Pons (tissue), 1 donor: ENCODE measurements at places on chromosomes 3 and 15.

DNA sequence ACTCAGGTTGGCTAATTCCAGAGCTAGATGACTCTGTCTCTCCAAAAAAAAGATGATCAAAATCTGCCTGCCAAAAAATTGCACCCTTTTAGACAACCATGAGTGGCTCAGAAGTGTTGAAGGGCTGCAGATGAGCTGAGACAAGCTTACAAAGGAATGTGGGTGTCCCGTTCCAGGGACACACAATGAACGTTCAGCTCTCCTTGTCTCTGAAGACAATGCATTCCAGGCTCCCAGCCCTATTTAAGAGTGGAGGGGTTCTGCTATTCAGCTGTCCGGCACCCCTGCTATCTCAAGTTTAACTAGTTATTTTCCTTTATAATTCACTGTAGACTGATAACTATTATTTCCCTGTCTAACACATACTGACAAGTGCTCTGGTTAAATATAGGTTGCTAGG is 355.1 kb upstream of the WNT5A start:
- no peak for DNase-seq

GRCh38 chr3:45021524-45022297 is 4.4 kb upstream of the CLEC3B start:
- DNase-seq = no peak

GRCh38 chr3:157406394-157406793 is 30.3 kb upstream of the PTX3 start:
- no peak for DNase-seq

- no peak for DNase-seq
Observed at GRCh38 chr3:23288286-23288685, 85.2 kb downstream of the UBE2E2 start.

GRCh38 chr15:31302778-31303725 is 23.6 kb upstream of the KLF13 start:
- DNase-seq = no peak

DNA sequence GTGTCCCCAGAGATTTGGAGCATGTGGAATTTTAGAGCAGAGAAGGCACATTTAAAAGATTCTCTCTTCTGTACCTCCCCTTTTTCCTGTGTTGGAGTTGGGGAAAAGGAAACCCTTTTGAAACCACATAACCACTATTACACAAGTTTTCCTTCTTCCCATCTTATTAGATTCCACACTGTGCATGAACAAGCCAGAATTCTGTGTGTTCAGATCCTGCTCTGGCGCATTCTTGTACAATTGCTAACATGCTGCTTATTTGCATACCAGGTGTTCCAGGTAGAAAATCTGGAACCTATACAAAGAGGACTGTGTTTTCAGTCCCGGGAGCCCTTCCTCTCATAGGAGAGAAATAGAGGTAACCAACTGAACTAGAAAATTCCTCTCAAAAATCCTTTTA is 2.6 kb upstream of the CIB2 start:
- DNase-seq = no peak

GRCh38 chr15:73341886-73342600 is 26.7 kb downstream of the HCN4 start:
- DNase-seq = no peak

GRCh38 chr15:85583923-85584390 is 203.6 kb downstream of the AKAP13 start:
- DNase-seq = no peak

- no peak for DNase-seq
Observed at GRCh38 chr3:7871003-7871560, 630.5 kb upstream of the LMCD1 start.

DNA sequence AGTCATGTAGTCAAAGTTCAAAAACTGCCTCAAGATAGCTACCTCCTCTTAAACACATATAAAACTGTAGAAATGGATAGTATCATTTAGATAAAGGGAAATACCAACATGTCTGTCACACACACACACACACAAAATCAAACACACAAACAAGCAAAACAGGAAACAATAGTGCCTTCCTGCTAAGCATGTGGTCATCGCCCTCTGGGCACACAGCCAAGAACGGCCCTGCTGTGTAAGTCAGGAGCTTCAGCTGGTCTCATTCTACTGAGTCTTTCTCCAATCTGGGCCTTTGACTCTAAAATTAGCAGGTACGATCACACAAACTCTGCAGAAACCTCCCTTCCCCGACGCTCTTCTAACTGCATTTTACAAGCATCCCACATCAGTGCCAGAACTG is 272.2 kb upstream of the CHRNA7 start:
- peak; percentile 94 for DNase-seq

GRCh38 chr3:115836944-115837343 is 213.6 kb downstream of the GAP43 start:
- DNase-seq = no peak

DNA sequence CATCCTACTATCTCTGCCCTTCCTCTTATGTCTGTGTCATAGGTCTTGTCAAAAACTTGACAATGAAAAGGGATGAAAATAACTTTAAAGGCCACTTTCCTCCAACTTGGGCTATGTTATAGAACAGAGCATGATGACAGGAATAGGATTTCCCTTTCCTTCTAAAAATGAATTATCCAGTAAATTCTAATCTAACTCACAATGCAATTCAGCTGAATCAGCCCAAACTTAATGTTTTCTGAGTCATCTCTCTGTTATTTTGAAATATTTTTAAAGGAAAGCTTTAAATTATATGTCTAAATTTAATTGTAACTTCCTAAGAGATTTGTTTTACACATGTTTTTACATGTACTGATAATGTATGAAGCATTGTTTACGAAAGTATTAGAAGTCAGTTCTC is 258.5 kb downstream of the BBX start:
- DNase-seq = no peak

DNA sequence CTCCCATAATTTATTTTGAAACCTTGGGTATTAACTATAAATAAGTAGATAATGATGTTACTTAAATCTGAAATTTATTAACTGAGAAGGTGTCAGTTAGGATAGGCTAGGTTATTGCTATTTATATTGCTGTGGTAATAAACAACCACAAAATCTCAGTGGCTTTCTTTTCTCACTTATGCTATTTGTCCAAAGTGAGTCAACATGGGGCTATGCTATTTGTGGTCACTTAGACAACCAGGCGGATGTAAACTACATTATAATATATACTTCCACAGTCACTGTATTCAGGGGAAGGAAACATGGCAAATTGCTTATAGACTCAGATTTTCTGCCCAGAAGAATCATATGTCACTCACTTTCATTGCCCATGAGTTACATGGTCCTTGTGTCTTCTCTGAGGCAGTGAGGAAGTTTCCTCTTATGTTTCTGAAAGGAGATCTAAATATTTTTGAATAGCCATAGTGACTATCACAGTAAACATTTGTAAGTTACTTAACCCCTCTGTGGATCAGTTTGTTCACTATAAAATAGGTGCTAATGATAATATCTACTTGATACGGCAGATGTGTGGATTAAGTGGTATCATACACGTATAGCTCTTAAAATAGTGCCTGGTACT is 19.8 kb downstream of the HMG20A start:
- no peak for DNase-seq

GRCh38 chr15:28885630-28886430 is at the start of gene APBA2:
APBA2 (plus strand) TSS chr15:28885974; CDS start chr15:29053885, 167,911 bp downstream.
- no peak for DNase-seq

DNA sequence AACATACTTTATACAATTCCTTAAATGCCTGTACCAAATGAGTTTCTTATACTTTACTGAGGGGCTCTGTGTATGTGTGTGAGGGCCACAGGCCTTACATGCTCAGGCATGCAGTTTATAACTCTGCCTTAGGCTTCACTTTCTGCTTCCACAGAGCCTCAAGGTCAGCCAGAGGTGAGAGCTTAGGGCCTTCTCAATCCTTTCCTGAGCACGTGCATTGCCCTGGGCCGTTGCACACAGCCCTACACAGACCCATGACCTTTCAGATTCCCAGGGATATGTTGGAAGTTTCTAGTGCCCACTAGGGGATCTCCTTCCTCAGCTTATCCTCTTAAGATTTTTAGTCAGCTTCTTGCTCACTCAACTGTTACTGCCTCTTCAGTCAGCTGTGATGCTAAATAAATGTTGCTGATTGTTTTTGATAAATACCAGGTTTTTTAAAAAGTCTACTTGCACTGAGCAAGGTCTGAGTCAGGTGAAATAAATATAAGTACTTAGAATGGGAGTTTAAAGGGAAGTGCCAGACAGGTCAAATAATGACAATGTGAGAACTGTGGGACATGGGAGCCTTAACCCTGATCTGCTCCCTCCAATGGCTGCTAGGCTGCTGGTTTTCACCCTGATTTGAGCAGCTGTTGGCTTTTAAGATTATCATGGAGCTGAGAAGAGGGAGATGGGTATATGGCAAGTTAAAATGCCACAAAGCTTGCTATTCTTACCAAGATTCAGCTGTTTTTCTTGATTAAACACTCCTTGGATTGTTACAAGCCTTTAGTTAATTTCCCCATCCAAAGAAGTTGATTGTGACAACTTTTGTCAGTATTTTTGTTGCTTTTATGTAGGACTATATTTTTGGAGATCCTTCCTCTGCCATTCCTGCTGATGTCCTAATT is 169.5 kb downstream of the PLD1 start:
- no peak for DNase-seq

GRCh38 chr3:61439122-61439458 is 122.3 kb upstream of the PTPRG start:
- DNase-seq = no peak

DNA sequence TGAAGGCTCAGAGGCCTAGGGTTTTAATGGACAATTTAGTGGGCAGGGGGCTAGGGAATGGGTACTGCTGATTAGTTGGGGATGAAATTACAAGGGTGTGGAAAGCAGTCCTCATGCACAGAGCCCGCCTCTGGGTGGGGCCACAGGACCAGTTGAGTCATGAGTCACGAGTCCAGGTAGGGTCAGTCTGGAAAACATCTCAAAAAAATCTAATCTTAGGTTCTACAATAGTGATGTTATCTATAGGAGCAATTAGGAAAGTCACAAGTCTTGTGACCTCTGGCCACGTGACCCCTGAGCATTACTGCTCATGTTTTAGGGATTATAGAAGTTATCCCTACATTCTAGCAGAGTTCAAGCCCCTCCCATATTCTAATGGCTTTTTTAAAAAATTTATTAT is 18.6 kb upstream of the IREB2 start:
- no peak for DNase-seq

DNA sequence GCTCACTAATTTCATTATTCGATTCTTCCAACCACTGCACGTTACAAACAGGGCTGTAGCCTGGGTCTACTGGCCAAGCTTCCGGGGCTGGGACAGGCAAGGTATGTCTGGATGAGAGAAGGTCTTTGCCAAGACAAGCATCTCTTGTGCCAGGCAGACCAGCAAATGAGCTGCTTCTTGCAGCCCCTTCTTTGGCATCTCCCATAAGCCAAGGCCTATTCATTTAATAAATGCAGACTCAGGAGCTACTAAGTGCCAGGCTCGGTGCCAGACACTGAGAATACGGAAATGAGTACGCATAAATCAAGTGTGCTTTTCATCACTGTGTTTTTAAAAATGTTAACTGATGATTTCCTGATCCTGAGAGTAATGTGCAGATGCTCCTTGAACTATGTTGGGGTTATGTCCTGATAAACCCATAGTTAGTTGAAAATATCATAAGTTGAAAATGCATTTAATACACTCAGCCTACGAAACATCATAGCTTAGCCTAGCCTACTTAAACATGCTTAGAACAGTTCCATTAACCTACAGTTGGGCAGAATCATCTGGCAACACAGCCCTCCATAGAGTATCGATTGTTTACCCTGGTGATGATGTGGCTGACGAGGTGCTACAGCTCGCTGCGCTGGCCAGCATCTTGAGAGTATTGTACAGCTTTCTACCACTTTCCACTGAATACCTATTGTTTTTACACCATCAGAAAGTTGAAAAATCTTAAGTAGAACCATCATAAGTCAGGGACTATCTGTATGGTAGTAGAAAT is 135.0 kb upstream of the CTDSPL start:
- no peak for DNase-seq

DNA sequence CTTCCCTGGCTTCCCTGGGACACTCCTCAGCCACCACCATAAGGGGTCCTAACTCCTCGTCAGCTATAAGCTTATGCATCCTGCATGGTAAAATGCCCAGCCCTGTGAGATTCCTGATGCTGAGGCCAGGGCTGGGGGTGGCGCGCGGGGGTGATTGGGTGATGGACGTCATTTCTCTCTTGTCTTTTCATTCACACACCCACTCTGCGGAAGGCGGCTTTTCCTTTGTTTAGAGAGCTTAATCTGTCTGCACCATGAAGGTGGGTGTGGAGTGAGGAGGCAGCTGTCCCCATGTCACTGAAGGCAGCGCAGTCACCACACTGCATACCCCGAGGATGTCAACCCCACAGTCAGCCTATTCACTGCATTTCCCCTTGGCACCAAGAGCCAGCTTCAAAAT is 110.0 kb upstream of the NSMCE3 start:
- DNase-seq = no peak
